ENCODE measurements at places on chromosomes 6 and 20. TPM values are rescaled to one million over a fixed set of nuclear protein-coding genes. Genes with fewer than 3 reads are reported as not detected.
A peak's percentile ranks its signal among the peaks of the same experiment; 100 is the strongest.

The SLC35D3 gene
- total RNA-seq: 0.28 TPM

The EDEM2 gene
- 26.4 TPM for total RNA-seq

The TMEM244 gene
- not detected for total RNA-seq

- DNase-seq: peak; percentile 49
Observed at GRCh38 chr6:99821164-99821563, 172.9 kb downstream of the MCHR2 start.

GRCh38 chr20:39874049-39874893, 814.8 kb downstream of the MAFB start:
- DNase-seq: peak; percentile 50

Measured in left colon (tissue), 2 donors.